ENCODE measurements at places on chromosomes 16 and 17.

DNA sequence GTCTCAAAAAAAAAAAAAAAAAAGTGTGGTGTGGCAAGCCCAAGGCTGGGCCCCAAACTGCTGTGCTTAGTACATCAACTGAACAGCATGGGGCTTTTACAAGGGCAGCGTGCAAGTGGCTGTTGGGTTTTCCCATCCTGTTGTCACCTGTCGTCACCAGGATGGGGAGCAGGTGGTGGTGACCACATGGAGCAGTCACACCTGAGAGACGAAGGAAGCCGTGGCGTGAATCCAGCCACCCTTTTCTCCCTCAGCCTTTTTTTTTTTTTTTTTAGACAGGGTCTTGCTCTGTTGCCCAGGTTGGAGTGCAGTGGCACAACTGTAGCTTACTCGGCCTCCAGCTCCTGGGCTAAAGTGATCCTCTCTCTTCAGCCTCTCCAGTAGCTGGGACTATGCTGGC lies 4.1 kb upstream of the MRPL58 start:
- no peak for DNase-seq

DNA sequence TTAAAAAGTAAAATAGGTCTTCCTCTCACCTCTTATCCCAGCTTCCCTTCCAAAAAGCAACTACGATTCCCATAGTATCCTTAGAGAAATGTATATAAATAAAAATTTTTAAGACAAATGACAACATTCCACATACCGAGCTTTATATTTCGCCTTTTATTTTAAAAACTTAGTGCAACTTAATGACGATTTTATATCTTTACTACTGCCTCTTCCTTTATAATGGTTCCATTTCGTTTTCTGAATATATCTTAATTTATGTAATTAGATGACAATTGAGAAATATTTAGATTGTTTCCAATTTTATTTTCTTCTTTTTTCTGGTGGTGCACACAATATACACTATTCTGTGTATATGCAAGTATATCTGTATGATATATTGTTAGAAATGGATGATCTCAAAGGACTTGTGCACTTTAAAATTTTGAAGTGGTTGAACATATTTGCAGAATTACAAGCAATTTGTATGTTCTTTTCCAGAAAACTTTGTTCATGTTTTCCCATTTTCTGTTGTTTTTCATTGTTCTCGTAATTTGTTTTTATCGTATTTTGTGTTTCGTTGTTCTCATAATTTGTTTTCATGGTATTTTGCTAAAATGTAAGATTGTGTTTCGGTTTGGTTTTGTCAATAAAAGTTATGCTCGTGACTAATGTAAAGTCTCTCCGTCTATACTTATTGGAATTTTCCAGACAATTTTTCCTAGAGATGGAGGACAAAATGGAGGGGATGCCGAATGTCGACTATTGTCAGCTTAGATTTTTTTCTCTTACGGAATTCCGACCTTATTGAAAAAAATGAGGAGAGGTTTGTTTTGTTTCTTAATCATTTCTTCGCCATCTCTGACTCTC lies 20.4 kb upstream of the HOXB13 start:
- no peak for DNase-seq

GRCh38 chr16:82643936-82644630 lies 17.3 kb downstream of the CDH13 start:
- no peak for DNase-seq

DNA sequence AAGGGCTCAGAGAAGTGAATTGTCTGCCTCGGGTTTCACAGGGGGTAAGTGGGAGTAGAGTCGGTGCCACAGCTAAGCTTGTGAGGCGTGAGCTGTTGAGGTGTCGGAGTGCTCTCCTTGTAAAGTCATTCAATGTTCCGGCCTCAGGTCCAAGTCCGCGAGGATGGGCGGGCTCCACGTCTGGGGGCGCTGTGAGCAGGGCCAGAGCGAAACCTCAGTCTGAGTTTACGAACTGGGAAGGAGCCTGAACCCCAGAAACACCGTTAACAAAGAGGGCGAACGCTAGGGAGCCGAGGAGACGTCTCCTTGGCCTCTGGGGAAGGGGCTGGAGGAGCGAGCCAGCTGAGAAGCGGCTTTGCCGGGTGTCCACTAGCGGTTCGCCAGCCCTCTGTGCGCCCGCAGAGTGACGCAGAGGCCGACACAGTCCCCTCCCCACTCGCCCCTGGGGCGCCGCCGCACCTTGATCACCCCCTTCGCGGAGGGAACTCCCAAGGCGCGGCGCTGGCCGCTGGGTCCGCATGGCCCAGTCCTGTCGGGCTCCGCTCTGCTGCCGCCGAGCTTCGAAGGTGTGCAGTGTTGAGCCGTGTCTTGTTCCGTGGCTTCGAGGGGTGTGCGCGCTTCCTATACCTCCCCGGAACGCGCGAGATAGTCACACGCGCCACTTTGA lies 4.9 kb downstream of the IRX3 start:
- no peak for DNase-seq

DNA sequence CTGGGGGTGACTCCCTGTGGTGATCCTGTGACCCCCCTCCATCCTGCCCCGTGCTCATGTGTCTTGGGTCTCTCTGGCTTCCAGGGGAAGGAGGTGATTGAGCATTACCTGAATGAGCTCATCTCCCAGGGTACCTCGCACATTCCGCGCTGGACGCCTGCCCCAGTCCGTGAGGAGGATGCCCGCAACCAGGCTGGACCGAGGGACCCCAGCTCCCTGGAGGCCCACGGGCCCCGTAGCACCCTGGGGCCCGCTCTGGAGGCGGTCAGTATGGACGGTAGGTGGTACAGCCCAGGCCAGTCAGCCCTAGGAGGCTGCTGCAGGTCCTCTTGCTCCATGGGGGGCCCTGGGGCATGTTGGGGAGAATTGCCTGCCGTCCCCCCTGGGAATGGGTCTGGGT lies 33.6 kb downstream of the SEC14L5 start:
- no peak for DNase-seq

DNA sequence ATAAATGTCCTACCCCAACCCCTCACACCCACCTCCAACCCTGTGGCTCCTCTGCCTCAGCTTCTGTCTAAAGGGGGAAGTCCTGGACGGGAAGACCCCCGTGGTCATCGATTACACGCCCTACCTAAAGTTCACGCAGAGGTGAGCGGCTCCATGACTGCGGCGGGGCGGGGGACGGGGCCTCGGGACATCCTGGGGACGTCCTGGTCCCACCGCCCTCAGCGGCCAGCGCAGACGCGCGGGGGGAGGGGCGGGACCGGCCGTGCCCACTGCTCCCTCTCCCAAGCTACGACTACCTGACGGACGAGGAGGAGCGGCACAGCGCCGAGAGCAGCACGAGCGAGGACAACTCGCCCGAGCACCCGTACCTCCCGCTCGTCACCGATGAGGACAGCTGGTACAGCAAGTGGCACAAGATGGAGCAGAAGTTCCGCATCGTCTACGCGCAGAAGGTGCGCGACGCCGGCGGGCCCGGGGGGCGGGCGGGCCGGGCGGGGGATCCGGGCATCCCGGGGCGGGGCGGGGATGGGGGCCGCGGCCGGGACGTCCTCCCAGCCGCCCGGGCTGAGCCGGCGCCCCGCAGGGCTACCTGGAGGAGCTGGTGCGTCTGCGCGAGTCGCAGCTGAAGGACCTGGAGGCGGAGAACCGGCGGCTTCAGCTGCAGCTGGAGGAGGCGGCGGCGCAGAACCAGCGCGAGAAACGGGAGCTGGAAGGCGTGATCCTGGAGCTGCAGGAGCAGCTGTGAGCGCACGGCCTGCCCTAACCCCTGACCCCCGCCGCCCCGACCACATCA lies 6.7 kb downstream of the RUNDC3A start:
- DNase-seq: no peak

DNA sequence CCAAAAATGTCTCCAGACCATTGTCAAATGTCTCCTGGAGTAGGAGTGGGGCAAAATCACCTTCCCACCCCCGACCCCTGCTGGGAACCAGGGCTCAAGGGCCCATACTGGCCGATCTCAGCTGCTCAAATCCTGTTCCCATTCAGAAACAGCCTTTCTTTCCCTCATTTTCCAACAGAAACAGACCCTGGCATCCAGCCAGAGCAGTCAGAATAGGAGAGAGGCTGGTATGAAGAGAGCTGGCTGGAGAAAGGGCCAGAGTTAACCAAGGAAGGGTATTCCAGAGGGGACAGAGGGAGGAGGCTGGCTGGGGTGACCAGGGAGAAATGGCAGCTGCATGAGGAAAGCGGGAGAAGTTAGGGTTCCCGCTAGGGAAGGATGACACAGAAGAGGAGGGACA lies 199.1 kb downstream of the XYLT1 start:
- no peak for DNase-seq
